ENCODE measurements at places on chromosomes 4 and X.

DNA sequence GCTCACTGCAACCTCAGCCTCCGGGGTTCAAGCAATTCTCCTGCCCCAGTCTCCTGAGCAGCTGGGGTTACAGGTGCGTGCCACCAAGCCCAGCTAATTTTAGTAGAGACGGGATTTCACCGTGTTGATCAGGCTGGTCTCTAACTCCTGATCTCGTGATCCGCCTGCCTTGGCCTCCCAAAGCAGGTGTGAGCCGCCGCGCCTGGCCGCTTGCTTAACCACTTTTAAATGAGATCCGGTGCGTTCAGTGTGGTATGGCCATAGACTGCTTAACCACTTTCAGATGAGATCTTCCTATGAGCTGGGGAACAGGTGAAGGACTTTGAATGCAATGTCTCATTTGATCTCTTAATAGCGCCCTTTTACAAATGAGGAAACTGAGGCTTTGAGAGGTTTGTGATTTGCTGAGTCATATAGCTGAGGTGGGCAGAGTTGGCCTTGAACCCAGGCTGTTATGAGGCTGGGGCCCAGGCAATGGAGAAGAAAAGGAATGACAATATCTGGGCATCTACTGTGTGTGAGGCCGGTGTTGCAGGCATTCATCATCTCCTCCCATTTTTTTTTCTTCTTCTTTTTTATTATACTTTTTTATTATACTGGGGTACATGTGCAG is 41.9 kb upstream of the NSG1 start:
- DNase-seq, result no peak

GRCh38 chr4:64465263-64465662 is 56.0 kb upstream of the TECRL start:
- no peak for DNase-seq

GRCh38 chr4:125433453-125433852 is 118.7 kb downstream of the FAT4 start:
- DNase-seq, result no peak

- DNase-seq, result no peak
Measured at GRCh38 chr4:81509191-81509590, 37.5 kb upstream of the RASGEF1B start.
